Muscle of back (tissue), 13 donors: ENCODE measurements at places on chromosomes 4 and X. TPM values are rescaled to one million over a fixed set of nuclear protein-coding genes. Genes with fewer than 3 reads are reported as not detected.

The NALF2 gene
- polyA plus RNA-seq: 0.76 TPM

The ETDA gene
- not detected for polyA plus RNA-seq

The PDK3 gene
- polyA plus RNA-seq: 3.5 TPM

The ARHGAP36 gene
- 386 TPM for polyA plus RNA-seq

The SLC6A14 gene
- not detected for polyA plus RNA-seq

The F8A1 gene
- 10.0 TPM for polyA plus RNA-seq

The HSFX3 gene
- not detected for polyA plus RNA-seq

The UGT2B10 gene
- not detected for polyA plus RNA-seq

The RS1 gene
- not detected for polyA plus RNA-seq
